Stimulated activated CD8-positive, alpha-beta memory T cell treated with anti-CD3 and anti-CD28 coated beads, Interleukin-4, amount 100 ng/mL, for 4 hours (primary cell): ENCODE measurements at places on chromosomes 4 and X.

GRCh38 chr4:188976644-188977115 is 837.4 kb downstream of the TRIML1 start:
- no peak for DNase-seq

- DNase-seq, result no peak
These were observed 62.1 kb downstream of the PSAPL1 start for GRCh38 chr4:7372673-7373072.

GRCh38 chr4:150510176-150510865 is 71.6 kb upstream of the MAB21L2 start:
- DNase-seq, result no peak

GRCh38 chrX:78979789-78980464 is 34.7 kb downstream of the P2RY10 start:
- DNase-seq, result no peak

- no peak for DNase-seq
These were observed 102.7 kb downstream of the SLC4A4 start for GRCh38 chr4:71441186-71442169.
